T-helper 9 cell (primary cell): ENCODE measurements at places on chromosomes 1 and 21.

GRCh38 chr1:170491291-170491690 lies 40.7 kb upstream of the GORAB start:
- no peak for DNase-seq

GRCh38 chr1:243716906-243717305 lies 133.1 kb downstream of the AKT3 start:
- DNase-seq = no peak

- no peak for DNase-seq
Observed at GRCh38 chr1:29317916-29318530, 81.7 kb downstream of the PTPRU start.

- DNase-seq = no peak
Observed at GRCh38 chr1:241837901-241838300, 10.1 kb upstream of the EXO1 start.

DNA sequence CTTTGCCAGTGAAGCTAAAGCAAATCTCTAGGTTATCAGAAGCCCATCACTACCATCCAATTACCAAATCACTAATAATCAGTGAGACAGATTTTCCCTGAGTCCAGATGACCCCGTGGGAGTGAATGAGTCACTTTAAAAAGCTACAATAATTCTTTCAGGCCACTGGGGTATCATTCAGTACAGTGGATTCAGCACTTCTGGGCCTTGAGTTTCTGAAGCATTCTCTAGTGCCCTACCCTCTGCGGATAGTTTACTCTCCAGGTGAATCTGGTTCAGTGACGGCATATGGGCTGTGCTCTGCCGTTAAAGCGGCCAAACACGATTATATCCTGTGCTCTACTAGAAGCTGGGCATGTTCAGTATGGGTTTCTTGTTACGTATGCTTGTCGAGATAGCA lies 26.1 kb downstream of the NR5A2 start:
- DNase-seq = no peak

- DNase-seq = no peak
Observed at GRCh38 chr1:180451504-180451903, 50.9 kb downstream of the ACBD6 start.
